Ureter (tissue), 1 donor: ENCODE measurements at places on chromosomes 2 and 18. TPM values are rescaled to one million over a fixed set of nuclear protein-coding genes. Genes with fewer than 3 reads are reported as not detected.

The CACNB4 gene
- total RNA-seq = 3.3 TPM

The PLB1 gene
- total RNA-seq = 9.9 TPM

DNA sequence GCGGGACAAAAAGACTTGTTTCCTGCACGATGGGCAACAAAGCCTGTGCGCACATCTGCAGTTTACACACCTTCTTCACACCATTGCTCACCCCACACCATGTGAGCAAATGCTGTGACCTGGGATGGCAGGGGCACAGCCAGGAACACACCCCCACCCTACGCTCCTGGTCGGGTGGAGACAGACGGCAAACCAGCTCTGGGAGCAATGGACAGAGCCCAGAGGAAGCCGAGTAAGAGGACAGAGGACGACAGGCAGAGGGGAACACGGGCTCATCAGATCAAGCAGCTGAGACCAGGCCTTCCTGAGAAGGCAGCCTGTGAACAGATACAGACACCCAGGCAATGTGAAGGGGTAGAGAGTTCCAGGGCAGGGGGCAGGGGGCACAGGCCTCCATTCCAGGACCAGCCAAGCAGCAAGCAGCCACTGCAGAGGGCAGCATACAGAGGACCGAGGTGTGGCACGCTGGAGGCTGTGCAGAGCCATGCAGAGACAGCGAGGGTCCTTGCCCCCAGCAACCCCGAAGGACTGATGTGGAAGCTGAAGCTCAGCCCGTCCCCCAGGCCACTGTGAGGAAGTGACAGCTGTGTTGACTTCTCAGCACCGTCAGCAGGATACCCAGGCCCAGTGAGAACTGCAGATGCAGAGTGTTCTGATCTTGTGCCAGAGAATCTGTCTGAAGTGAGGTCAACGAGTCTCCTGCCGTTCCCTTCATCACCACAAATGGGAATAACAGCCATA, 46.2 kb downstream of the PARD6G start:
- no peak for DNase-seq

GRCh38 chr2:234655706-234656105, 158.8 kb upstream of the ARL4C start:
- DNase-seq = no peak

DNA sequence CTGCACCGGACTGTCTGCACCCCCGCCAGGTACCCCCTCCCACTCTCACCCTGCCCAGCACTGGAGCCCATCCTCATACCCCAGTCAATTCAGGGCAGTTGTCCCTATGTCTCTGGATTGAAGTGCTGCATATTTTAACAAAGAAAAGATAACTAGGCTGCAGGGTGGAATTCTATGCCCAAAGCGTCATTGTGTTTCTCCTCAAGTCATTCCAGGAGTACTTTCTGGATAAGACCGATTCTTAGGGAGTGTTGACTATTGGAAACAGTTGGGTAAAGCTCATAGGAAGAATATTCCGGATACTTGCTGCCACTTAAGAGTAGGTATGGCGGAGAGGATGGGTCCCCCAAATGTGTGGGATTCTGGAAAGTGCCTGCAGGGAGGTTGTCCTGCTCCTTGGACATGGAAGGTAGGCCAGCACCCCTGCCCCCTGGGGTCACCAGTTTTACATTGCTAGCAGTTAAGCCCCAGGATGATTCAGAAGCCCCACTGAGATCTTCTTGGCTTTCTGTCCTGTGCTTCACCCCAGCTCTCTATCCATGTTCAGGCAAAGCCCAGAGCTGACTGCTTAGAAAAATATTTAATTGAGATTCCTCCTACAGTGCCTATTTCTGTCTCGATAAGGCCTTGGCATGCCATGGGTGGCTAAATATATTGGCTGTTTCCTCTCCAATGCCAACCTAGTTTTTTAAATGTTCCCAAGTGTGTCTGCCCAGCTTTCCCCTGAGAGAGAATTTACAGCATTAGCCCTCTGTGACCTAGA, 48.2 kb downstream of the RPL37A start:
- no peak for DNase-seq
